ENCODE measurements at places on chromosomes 4 and X.

- peaks cover 9% of the 10 kb centered on the region for H3K4me1 ChIP-seq
- H3K27me3 ChIP-seq, result no peaks in the 10 kb centered on the region
- H3K36me3 ChIP-seq, result no peaks in the 10 kb centered on the region
- no peak overlapping the region for H3K4me3 ChIP-seq
- no peak for DNase-seq
These were observed 133.8 kb downstream of the AFF1 start for GRCh38 chr4:87068583-87069021.

DNA sequence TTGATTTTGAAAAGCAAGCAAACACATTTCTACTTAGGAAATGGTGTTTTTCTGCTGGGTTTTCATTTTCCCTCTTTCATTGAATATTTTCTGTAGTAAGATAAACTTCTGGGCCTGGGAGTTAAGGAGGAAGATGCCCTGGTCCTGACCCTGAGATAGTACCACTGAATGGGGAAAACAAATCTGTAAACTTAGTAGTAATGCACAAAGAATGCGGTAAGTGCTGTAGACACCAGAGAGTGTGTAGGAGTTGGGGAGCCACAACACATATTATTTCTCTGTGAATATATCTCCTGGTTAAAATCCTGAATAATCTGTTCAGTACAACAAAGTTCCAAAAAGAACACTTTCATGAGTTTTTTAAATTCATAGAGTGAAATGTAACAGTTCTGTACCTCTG lies 178.3 kb downstream of the MAPK10 start:
- H3K4me1 ChIP-seq, result no peaks in the 10 kb centered on the region
- no peaks in the 10 kb centered on the region for H3K27me3 ChIP-seq
- DNase-seq, result no peak
- H3K36me3 ChIP-seq, result no peaks in the 10 kb centered on the region

DNA sequence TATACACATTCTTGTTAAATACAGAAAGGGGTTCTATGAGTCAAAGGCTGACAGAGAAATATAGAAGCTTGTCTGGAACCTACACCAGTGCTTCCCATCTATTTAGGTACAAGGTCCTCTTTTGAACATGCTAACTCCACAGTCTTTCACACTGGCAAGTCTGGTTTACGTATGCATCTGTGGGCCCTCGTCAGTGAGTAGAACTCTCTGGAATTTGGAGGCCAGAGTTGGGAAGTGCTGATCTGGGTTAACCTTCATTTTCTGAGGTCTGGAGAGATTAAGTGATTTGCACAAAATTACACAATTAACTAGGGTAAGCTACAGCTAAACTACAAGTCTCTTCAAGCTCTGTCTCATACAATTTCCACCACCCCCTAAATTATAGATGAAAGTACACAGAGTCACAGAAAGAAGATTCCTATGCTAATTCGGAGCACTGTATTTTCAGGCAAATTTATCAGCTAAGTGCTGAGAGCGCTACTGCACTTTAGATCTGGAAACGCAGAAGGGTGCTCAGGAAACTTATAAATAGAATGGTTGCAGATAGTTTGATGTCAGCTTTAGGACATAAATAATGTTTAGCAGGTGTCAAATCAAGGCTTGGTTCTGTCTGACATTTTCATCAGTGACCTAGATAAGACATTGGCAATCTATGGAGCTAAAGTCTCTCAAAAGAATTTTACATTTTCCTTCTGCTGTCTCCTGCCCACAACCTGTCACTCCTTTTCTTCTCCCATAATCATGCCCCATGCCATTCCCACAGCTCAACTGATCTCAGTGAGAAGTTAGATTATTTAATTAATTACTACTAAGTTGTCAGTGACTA lies 43.0 kb upstream of the PDLIM5 start:
- H3K27me3 ChIP-seq, result no peaks in the 10 kb centered on the region
- no peaks in the 10 kb centered on the region for H3K4me1 ChIP-seq
- H3K4me3 ChIP-seq, result no peak overlapping the region
- H3K27ac ChIP-seq, result no peak overlapping the region

DNA sequence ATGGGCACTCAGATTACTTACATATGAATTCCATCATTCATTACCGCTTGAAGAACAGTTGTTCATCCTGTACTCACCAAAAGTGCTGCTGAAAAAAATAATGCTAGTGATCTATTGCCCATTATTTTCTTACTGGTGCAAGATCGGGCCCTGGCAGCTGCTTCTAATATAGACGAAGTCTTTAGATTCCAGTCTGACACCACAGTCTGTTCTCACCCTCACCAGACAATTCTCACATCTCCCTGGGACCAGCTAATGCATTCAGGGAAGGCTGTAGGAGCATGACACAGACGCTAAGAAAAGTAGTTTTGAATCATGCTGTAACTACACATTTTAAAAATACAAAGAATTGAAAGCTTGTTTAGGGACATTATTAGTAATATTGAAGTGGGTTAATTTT lies 13.8 kb downstream of the GEMIN8 start:
- no peaks in the 10 kb centered on the region for H3K27me3 ChIP-seq
- DNase-seq, result no peak

DNA sequence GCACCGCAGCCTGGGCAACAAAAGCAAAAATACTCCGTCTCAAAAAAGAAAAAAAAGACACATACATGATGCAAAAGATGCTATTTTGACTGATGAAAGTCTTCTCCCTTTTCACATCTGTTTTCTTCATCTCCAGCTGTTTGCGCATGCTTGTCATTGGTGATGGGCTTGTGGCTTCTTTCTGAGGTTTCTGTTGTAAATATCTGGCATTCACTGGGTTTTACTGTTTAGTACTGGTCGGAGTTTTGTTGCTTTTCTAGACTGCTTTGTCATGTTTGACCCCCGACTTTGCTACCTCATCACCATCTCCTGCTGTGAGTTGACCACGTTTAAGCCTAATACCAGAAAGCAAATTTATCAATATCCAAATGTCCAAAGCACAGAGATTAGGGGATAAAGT lies 34.4 kb downstream of the PTCHD1 start:
- no peak for DNase-seq
- no peaks in the 10 kb centered on the region for H3K27me3 ChIP-seq
- H3K36me3 ChIP-seq, result no peaks in the 10 kb centered on the region
- no peak overlapping the region for H3K4me3 ChIP-seq
- no peak overlapping the region for H3K27ac ChIP-seq
- no peaks in the 10 kb centered on the region for H3K4me1 ChIP-seq

DNA sequence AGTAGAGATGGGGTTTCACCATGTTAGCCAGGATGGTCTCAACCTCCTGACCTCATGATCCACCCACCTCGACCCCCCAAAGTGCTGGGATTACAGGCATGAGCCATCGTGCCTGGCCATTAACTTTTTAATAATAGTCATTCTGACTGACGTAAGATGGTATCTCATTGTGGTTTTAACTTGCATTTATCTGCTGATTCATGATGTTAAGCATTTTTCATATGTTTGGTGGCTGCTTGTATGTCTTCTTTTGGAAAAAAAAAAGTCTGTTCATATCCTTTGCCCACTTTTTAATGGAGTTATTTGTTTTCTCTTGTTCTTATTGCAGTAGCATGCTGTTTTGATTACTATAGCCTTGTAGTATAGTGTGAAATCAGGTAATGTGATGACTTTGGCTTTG lies 45.8 kb downstream of the ANXA10 start:
- DNase-seq, result no peak
- H3K27ac ChIP-seq, result no peak overlapping the region
- H3K4me1 ChIP-seq, result no peaks in the 10 kb centered on the region
- no peaks in the 10 kb centered on the region for H3K36me3 ChIP-seq
- no peak overlapping the region for H3K4me3 ChIP-seq

DNA sequence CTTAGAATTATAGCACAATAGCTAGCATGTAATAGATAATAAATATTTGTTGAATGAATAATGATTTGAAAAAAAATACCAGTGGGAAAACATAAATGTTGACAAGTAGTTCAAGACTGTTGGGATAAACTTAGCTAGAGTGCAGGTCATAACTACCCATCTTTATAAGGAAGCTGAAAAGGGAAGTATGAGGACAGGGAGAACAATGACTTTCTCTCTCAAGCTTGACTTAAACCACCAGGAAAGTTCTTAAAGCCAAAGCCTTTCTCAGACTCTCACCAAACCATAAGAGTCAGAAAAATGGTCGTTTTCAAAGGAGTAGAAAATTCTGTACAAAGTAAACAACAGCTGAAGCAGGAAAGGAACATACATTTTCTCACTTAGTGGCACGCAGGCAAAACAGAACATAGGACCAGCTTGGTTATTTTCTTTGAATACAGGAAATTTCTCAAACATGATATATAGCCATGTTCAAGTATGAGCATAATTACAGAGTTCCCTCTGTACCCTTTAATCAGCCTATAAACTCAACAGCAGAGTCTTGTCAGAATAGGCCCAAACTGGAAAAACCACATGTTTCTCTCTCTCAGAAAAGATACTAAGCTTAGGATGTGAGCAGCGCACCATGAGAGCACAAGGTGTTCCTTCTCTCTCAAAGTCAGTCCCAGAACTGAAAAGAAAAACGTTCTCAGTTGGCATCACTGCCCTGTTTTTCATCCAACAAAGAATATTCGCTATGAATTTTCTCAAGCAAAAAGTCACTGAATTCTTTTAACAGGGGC lies 28.7 kb downstream of the MAPK10 start:
- no peak for DNase-seq
- no peaks in the 10 kb centered on the region for H3K27me3 ChIP-seq
- no peaks in the 10 kb centered on the region for H3K4me1 ChIP-seq
- H3K4me3 ChIP-seq, result no peak overlapping the region

- H3K4me3 ChIP-seq, result no peak overlapping the region
- H3K27ac ChIP-seq, result no peak overlapping the region
- no peak for DNase-seq
- no peaks in the 10 kb centered on the region for H3K36me3 ChIP-seq
- H3K4me1 ChIP-seq, result no peaks in the 10 kb centered on the region
- H3K27me3 ChIP-seq, result no peaks in the 10 kb centered on the region
These were observed 320.4 kb upstream of the BOD1L1 start for GRCh38 chr4:13947921-13948320.

DNA sequence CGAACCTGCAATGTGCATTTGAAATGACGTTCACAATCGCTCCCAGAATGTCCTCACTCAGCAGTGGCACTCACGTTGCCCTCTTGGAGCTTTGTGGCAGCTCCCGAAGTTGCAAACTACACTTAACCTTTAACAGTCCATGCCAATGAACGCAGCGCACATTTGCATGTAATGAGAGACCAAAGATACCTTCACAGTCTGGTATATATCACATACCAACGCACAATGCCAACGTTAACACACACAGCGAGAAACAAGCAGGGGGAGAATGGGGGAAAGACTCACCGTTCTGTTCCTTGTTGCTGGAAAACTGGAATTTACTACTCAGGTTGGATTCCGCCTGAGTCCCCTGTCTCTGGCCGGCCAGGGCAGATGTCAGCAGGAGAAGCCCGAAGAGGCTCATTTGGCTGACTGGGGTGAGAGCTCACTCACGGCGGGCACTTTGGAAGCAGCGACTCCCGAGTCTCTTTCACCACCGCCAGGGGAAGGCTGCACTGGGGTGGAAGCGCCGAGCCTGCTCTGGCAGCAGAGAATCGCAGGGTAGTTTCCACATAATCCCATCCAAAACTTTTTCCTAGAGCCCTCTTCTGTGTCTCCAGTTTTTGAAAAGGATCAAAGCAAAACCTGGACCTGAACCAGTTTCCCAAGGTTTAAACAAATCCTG lies 966 bp downstream of the PDGFC start:
- no peaks in the 10 kb centered on the region for H3K4me1 ChIP-seq
- peaks cover 9% of the 10 kb centered on the region for H3K27me3 ChIP-seq
- H3K27ac ChIP-seq, result no peak overlapping the region
- H3K4me3 ChIP-seq, result no peak overlapping the region
- no peak for DNase-seq

DNA sequence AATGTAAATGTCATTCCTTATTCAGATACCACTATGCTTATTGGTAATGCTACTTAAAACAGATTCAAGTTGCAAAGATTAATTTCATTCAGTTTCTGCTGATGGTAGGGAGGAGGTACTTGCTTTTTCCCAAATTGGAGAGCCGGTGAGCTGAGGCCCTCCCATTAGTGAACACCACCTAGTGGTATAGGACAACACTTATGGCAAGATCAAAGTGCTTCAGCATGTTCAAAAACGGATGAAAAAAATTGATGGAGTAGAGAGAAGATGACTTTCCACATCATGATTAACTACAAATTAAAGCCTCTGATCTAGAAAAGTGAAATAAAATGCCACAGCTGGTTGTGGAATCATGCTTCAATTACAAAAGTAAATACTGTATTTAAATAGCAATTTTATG lies 112.9 kb downstream of the MBNL3 start:
- no peak overlapping the region for H3K4me3 ChIP-seq
- H3K27ac ChIP-seq, result no peak overlapping the region
- DNase-seq, result no peak
- H3K36me3 ChIP-seq, result no peaks in the 10 kb centered on the region
- no peaks in the 10 kb centered on the region for H3K27me3 ChIP-seq

- DNase-seq, result no peak
- H3K27me3 ChIP-seq, result no peaks in the 10 kb centered on the region
- H3K36me3 ChIP-seq, result no peaks in the 10 kb centered on the region
- H3K4me1 ChIP-seq, result no peaks in the 10 kb centered on the region
- H3K27ac ChIP-seq, result no peak overlapping the region
- H3K4me3 ChIP-seq, result no peak overlapping the region
These were observed 71.8 kb upstream of the ALG13 start for GRCh38 chrX:111609206-111609605.

GRCh38 chrX:36947214-36947613 lies 61.0 kb upstream of the FAM47C start:
- H3K4me1 ChIP-seq, result no peaks in the 10 kb centered on the region
- H3K4me3 ChIP-seq, result no peak overlapping the region
- H3K27me3 ChIP-seq, result no peaks in the 10 kb centered on the region
- H3K36me3 ChIP-seq, result no peaks in the 10 kb centered on the region
- no peak overlapping the region for H3K27ac ChIP-seq

DNA sequence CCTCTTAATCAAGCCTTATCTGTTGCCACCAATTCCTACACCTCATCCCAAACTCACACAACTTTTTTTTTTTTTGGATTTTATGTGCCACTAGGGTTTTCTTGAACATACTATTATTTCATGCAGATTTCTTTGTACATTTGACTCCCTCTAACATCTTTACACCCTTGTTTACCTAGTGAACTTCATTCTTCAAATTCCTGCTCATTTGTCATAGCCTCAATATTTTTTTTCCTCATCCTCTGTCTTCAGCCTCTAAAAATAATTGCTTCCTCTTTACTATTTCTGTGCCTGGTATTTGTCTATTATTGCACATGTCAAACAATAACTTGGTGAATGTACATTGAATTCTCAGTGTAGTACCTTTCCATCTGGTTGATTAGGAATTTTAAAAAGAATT lies 22.0 kb downstream of the NBDY start:
- no peak overlapping the region for H3K4me3 ChIP-seq
- H3K27ac ChIP-seq, result no peak overlapping the region
- DNase-seq, result no peak
- H3K36me3 ChIP-seq, result no peaks in the 10 kb centered on the region
- H3K4me1 ChIP-seq, result peaks cover 27% of the 10 kb centered on the region
- no peaks in the 10 kb centered on the region for H3K27me3 ChIP-seq

DNA sequence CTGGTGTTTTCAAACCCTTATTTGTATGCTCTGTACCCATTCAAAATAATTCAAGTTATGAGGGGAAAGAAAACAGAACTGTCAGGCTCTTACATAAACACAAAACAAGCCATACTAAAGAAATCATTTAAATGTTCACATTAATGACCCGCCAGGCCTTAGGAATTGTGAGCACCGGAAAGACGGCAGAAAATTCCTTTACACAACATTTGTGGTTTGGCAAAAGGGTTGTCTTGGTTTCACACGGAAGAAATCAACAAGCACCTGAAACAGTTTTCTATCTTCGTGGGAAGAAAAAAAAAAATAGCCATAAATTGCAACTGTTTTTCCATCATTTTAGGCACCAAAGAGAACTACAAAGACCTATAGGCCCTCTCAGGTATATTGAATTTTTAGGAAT lies 188.5 kb upstream of the FTHL17 start:
- no peak overlapping the region for H3K27ac ChIP-seq
- H3K36me3 ChIP-seq, result no peaks in the 10 kb centered on the region
- H3K4me1 ChIP-seq, result no peaks in the 10 kb centered on the region
- DNase-seq, result no peak
